CD4-positive, alpha-beta T cell treated with Interleukin-15 for 1 hour (primary cell): ENCODE measurements at places on chromosomes 5 and 9.

- DNase-seq = no peak
Measured at GRCh38 chr9:2913026-2913425, 69.1 kb upstream of the PUM3 start.

GRCh38 chr9:93659044-93659836 is 82.9 kb downstream of the PHF2 start:
- DNase-seq = peak; percentile 5

GRCh38 chr5:160259341-160259740 is 30.0 kb downstream of the FABP6 start:
- DNase-seq = no peak

DNA sequence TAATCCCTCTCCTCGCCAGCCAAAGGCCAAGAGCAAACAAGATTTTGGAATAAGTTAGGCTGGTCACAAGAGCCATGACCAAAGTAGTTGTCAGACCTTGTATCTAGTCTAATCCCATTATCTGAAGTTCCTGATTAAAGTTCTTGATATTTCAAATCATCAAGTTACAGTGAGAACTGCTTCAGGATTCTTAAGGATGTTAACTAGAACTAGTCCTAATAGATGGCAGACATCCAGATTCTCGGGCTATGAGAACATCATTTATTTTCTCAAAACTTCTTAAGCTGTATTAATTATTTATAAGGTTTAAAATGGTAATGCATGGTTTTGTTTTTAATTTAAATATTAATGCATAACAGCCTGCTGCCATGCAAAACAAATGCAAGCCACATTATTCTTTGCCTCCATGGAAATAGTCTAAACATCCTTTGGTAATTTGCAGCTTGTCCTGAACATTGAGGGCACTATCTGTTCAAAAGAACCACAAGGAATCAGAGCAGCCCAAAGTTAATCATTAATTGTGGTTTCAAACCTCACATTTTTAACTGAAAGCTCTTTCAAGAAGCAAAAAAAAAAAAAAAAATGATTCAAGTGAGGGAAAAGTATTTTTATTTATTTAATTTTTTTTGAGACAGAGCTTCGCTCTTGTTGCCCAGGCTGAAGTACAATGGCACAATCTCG is 95.1 kb downstream of the TTC39B start:
- DNase-seq = no peak

- no peak for DNase-seq
Measured at GRCh38 chr9:22105005-22105722, 96.1 kb upstream of the CDKN2B start.

DNA sequence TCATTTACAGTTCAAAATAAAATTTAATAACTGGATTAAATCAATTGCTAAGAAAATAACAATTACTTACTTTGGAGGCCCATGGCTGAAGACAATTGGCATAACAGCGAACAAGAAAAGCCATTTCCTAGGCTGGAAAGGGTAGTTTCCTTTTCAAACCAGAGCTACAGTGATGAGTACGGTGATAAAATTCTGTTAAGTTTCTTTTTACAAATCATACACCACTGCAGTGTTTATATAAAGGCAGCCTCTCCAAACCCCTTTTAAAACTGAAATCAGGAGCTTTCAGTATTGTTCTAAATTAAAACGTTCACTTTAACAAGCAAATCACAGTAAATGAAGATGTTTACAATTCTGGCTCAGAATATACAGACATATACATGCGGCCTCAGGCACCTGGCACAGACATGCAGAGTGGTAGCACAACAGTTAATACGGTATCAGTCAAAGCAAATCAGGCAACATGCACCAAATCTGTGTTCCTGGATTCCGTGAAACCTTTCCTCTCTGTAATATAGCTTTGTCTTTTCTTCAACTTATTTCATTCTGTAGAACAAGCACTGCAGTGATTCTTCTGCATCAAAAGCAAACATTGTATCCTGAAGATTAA is 102.9 kb downstream of the RAPGEF6 start:
- DNase-seq = no peak
